ENCODE measurements at places on chromosomes 3 and 15. TPM values are rescaled to one million over a fixed set of nuclear protein-coding genes. Genes with fewer than 3 reads are reported as not detected.

RBP2 gene
- not detected for total RNA-seq

SAMMSON gene
- not detected for total RNA-seq

GOLGA6B gene
- not detected for total RNA-seq

MELTF gene
- 2.4 TPM for total RNA-seq

NR2E3 gene
- total RNA-seq, result under 0.01 TPM

RASSF1 gene
- 17.4 TPM for total RNA-seq

Data from osteoblast (primary cell).